HFFc6 (cell line): ENCODE measurements at places on chromosomes 5 and 9.

DNA sequence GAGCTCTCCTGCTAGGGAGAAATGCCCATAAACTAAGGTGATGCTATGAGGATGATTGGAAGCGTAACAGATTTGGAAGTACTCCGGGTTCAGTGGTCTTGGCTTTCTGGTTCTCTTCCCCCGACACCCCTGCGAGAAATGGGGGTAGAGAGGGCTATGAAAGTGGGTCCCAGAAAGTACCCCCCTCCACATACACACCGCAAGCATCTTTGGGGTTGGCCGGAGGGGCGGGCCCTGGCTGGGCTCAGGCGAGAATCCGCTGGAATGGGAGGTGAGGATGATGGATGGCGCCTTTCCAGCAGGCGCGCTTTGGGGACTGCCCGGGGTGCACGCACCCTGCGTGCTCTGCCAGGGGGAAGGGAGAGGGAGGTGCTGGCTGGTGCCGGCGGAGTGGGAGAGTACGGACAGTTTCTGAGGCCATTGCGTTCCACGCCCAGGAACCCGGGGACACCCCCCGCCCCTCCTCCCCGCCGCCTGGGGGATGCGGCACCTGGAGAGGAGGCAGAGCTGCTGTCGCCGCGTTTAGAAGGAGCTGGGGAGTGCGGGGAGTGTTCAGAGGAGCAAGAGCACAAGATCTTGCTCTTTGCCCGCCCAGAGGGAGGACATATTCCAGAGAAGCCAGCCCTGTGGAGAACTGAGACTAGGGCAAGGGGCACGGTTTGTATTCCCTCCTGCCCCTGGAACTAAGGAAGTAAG is 1.9 kb downstream of the PCSK5 start:
- DNase-seq, result no peak

- no peak for DNase-seq
Measured at GRCh38 chr5:180166176-180166575, 42.8 kb downstream of the RASGEF1C start.

DNA sequence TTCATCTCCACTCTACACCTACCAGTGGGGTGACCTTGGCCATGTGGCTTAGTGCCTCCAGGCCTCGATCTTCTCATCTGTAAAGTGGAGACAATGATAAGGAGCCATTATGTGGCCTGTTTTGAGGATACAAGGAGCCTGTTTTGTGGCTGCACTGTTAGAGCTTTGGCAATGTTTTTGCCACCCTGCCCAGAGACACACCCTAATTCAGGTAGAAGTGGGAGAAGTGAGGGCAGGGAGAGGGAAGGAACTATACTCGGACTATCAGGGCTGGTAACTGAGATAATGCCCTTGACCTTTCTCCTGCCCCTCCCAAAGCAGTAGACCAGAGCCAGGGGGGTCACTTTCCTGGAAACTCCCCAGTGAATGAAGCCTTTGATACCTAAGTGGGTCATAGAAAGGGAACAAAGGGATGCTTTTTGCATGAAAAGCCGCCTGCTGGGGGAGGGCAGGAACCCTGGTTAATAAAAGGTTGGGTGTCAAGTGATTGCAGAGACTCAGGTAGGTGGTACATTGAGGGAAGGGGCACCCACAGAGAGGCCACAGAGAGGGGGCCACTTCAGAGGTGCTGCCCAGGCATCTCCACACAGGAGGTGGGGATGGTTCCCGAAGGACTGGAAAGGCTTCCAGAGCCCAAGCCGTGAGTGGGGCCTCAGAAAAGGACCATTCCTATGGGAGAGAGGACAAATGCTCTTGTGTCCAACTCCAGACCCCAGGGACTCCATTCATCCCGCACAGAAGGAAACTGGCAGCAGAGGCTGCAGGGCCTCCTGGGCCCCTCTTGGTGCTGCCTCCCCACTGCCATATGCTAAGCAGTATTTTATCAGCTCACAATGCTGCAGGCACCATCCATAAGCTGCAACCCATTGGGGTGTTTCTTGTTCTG is 42.3 kb upstream of the VDAC1 start:
- DNase-seq, result no peak

GRCh38 chr5:80238778-80239679 is 16.8 kb downstream of the SERINC5 start:
- no peak for DNase-seq

DNA sequence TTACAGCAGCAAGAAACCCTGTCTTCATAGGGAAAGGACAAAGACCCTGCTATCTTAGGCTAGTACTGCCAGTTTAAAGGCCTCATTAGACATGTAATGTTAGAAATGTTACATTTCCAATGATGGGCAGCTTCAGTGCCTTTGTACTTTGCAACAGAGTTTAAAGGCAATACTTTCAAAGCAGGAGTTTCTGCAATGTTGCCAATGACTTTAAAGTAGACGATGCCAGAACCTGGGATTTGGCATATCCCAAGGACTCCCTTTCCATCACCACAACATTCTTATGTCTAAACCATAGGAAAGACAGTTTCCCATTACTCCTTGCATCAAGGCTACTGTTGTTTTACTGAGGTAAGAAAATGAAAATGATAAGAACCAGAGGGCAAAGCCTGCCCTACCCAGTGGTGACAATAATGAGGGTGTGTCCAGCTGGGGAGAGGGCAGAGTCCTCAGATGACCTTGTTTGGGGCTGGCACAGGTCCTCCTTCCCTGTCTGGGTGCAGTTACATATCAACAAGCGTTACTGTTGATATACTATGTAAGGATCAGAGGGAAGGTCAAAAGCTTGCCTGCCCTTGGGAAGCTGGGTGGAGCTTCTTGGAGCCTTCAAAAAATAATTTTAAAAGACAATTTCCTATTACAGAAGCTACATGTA is 27.5 kb upstream of the MLANA start:
- DNase-seq, result no peak

GRCh38 chr5:45399041-45399440 is 297.1 kb downstream of the HCN1 start:
- no peak for DNase-seq
